ENCODE measurements at places on chromosomes 6 and 20. TPM values are rescaled to one million over a fixed set of nuclear protein-coding genes. Genes with fewer than 3 reads are reported as not detected.

- DNase-seq = no peak
These were observed 107.9 kb downstream of the BANF2 start for GRCh38 chr20:17807651-17808050.

- DNase-seq = no peak
These were observed 106.8 kb upstream of the DOK5 start for GRCh38 chr20:54368570-54368969.

GRCh38 chr20:37102571-37102970, 6.8 kb upstream of the RBL1 start:
- DNase-seq = no peak

Gene SYNDIG1
- total RNA-seq = not detected

Gene TRIM15
- total RNA-seq = not detected

Data from activated CD4-positive, alpha-beta memory T cell treated with anti-CD3 and anti-CD28 coated beads, Interleukin-2, amount 10 ng/mL, durations not matched to agents 7 days and 5 days (primary cell).